ENCODE measurements at places on chromosomes 16 and 17.

DNA sequence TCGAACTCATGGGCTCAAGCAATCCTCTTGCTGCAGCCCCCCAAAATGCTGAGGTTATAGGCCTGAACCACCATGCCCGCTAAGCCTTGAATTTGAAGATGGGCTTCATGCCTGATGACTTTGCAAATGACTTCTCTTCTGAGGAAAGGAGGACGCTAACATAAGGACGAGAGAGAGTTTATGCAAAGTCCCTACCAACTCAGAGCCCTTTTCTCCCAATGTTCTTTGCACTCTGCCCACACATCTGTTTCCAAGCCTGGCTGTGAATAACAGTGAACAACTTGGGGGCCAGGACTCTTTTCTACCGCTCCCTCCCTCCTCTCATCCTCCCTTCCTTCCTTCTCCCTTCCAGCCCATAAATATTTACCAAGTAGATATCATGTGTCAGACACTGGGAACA lies 8.5 kb upstream of the NPIPB2 start:
- no peak for DNase-seq

DNA sequence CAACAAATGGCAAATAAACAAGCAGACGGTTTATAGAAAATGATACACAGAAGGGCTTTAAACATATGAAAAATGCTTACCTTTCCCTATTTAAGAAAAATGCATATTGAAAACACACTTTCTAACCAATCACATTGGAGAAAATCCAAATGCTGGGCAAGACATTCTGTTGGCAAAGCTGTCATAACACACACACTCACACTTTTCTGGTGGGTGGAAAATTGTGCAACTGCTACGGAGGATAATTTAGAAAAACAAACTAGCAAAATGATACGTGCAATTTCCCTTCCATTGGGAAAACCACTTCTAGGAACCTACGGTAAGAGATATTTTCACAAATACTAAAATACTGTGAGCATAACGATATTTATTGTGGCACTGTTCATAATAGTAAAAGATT lies 9.8 kb upstream of the MYH3 start:
- no peak for DNase-seq

GRCh38 chr17:16569358-16569712 lies 331 bp upstream of the ZNF287 start:
- no peak for DNase-seq

DNA sequence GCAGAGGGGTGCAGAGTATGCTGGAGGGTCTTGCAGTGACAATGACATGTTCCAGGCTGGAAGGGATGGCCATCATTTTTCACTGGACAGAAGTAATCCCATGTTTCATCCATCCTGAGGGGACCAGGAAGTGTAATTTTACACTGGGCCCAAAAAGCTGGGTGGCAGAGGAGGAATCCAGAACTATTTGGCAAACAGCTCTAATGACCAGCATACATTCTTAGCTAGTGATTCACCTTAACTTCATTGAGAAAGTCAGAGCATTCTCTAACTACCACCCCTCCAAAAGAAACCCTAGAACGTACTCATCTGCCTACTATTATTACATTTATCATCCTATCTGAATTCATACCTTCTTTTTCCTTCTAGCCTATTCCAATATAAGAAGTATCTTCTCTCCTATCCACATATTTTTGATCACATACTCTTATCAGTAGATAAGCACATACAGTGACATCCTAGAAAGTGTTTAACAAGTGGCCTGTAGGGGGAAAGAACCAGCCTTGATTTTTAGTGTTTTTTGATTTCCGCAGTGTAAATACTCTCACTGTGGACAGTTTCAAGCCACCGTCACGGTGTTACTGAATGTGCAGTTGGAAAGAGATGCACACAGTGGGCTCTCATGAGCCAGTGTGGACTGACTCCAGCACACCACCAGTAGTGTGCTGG lies 118.1 kb downstream of the FTO start:
- DNase-seq: no peak

DNA sequence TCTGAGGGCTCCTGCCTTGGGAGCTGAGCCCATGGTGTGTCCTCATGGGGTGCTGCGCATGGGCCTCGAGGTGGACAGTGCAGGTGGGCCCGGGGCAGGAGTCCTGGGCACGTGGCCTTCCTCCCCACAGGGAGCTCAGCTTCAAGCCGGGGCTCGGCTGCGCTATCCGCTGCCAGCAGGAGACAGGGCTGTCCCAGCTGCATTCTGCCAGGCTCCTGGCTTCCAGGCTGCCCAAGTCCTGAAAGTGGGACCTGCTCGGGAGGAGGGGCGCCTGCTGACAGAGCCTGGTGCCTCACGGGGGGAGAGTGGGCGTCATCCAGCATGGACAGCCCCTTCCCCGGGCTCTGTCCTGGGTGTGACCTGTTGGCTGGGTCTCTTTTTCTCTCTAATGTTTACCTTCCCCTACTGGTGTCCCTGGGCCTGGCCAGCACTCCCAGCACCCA lies 7.1 kb downstream of the TRAF7 start:
- DNase-seq: no peak

DNA sequence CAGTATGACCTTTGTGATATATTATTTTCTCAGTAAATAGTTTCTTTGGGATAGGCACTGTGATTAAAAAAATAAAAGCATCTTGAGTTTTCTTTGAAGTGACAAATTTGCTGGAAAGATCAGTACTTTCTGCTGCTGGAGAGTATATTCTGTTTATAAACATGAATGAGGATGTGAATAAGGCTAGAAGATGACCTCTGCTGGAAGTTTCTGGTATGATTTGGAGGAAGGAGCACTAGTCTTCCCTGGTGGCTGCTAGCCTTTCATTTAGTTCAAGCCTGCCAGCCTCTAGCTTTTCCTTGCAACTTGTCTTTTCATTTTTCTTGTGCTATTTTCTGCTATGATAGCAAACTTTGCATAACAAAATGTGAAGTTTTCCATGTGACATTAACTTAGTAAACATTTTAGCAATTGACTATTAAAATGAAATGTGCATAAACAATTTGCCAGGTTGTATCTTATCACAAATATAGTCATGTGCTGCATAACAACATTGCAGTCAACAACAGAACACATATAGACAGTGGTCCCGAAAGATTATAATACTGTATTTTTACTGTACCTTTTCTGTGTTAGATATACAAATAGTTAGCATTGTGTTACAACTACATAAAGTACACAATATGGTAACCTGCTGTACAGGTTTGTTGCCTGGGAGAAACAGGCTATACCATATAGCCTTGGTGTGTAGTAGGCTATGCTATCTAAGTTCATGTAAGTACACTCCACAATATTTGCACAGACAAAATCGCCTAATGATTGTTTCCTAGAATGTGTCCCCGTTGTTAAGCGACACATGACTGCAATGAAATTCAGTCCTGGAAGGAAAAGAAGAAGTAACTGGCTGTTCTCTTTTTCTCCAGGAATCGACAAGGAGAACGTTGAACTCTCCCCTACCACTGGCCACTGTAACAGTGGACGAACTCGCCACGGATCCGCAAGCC lies 18.1 kb upstream of the RAB11FIP4 start:
- no peak for DNase-seq

DNA sequence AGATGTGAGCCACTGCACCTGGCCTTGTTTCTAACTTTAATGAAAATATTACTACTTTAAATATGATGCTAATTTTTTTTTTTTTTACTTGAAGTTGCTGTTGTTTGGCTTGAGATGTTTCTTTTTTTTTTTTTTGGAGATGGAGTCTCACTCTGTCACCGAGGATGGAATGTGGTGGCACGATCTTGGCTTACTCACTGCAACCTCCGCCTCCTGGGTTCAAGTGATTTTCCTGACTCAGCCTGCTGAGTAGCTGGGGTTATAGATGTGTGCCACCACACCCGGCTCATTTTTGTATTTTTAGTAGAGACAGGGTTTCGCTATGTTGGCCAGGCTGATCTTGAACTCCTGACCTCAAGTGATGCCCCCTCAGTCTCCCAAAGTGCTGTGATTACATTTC lies 23.6 kb downstream of the IGSF6 start:
- DNase-seq: no peak

- no peak for DNase-seq
Observed at GRCh38 chr17:6786618-6787017, 10.6 kb downstream of the FBXO39 start.

DNA sequence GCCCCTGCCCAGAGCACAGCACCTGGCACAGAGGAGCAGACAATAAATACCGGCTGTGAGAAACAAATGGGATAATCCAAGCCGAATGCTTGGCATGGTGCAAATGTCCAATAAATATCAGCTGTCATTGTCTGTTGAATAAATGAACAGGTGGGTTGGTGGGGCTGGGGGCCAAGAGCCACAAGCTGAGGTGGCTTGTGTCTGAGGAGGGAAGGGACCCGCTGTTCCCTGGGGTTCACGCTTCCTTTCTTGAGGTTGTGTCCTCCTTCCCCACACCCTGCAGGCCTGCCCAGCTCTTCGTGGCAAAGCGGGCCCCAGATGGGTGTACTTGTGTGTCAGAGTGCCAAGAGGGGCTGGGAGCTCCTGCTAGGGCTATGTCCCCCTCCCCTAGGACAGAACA lies 38.6 kb downstream of the ARHGAP27 start:
- DNase-seq: no peak

DNA sequence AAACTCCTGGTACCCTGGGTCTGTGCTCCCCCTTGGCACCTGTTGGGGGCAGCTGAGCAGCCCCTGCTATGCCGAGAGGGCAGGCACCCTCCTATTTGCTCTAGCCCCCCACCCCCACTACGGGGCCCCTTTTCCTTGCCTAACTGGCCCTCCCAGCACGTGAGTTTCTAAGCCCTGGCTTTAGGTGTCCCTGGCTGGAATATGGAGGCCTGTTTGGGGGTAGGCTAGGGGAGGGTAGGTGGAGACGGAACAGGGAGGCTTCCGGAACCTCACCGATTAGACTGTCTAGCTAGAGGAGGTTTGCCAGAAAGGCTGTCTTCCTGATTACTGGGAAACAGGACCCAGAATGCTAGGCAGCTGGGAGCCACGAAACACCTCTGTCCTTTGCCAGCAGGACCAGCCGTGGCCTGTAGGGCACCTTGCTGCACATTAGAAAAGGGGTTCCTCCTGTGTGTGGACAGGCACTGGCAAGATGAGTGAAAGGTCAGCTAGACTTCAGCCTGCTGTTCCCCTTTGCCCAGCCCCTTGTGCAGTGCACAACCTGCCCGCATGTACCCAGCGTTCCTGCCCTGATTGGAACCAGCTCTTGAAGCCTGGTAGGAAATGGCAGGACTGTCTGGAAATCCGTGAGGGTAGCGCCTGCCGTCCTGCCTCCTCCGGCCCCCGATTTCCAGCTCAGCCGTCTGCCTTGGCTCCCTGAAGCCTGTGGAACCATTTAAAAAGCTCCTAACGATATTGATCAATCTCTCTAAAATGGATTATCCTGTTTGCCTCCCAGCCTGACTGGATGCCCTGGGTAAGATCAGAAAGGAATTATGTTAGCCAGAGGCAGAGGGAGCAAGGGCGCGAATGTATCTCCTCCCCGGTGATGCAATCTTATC lies 83.4 kb upstream of the GSE1 start:
- no peak for DNase-seq

- no peak for DNase-seq
Observed at GRCh38 chr17:49510059-49510719, 15.1 kb downstream of the NGFR start.

DNA sequence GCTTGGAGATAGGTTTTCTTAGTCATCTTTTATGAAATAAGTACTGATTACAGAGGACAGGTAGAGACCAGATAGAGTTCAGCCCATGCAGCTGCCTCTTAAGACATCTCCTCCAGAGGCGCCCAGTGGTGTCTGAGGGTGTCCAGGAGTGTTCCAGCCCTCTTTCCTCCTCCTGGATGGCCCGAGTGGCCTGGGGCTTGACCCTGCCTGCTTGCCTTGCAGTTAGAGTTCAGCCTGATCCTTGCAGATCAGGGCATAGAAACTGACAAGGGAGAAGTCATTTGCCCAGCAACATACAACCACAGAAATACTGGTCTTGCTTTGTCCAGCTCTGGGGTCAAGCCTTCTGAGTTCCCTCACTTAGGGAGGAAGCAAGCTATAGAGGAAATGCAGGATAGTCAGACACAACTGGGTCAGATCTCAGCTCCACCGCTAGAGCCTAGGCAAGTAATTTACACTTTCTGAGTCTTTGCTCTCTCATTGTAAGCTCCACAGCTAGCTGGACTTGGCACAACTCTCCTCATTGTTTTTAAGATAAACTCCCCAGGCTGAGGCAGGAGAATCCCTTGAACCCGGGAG lies 3.6 kb upstream of the CCL1 start:
- DNase-seq: no peak

DNA sequence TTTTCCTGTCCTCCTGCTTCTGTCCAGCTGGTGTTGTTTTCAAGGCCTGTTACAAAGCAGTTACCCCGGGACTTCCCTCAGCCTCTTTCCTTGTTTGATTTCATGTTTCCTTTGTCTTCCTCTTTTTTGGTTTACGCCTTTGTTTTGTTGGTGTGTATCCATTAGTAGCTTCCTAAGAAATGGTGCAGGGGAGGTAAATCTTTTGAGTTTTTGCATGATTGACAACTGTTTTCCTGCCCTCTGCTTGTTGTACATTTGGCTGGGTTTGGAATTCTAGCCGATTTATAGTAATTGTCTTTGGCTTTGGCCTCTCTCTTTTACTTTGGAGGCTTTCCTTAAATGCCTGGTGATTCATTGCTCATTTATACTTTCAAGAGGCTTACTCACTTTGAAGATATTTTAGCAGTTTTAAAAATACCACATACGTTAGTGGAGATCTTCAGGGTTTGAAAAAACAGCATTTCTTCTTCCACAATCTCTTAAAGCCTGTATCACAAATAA lies 32.8 kb downstream of the DNAH2 start:
- no peak for DNase-seq

DNA sequence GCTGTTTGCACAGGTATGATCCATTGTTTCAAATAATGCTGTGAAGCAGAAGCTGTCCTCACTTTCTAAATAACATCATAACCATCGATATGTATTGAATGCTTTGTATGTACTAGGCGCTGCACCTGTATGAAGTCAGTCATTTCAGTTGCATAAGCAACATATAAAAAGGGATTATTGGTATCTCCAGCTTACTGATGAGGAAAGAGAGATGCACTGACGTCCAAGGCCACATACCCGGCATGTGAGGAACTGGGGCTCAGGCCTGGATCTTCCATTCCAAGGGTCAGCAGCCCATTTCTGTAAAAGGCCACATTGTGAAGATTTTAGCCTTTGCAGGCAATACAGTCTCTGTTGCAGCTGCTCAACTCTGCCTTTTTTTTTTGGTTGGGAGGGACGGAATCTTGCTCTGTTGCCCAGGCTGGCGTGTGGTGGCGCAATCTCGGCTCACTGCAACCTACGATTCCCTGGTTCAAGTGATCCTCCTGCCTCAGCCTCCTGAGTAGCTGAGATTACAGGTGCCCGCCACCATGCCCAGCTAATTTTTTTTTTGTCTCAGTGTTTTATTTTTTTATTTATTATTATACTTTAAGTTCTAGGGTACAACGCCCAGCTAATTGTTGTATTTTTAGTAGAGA lies 244.7 kb downstream of the MRTFB start:
- no peak for DNase-seq

Data from left lung (tissue), 14 donors.